ENCODE measurements at places on chromosomes 1 and 21. TPM values are rescaled to one million over a fixed set of nuclear protein-coding genes. Genes with fewer than 3 reads are reported as not detected.

The ASTN1 gene
- total RNA-seq = not detected

The CFHR1 gene
- total RNA-seq = not detected

The FLG2 gene
- total RNA-seq = not detected

The SLC1A7 gene
- total RNA-seq = not detected

The TACSTD2 gene
- 11.3 TPM for total RNA-seq

The PLCH2 gene
- 0.22 TPM for total RNA-seq

The NHLH1 gene
- total RNA-seq = not detected

All from dermis lymphatic vessel endothelial cell (primary cell).